Stimulated activated CD4-positive, alpha-beta T cell treated with anti-CD3 and anti-CD28 coated beads, Interleukin-2, amount 100 ng/mL, for 4 hours (primary cell): ENCODE measurements at places on chromosomes 1 and 21.
A peak's percentile ranks its signal among the peaks of the same experiment; 100 is the strongest.

- DNase-seq, result no peak
Observed at GRCh38 chr1:156969496-156969895, 49.1 kb downstream of the LRRC71 start.

GRCh38 chr1:244918421-244919319, 54.3 kb upstream of the HNRNPU start:
- DNase-seq, result peak; percentile 80

GRCh38 chr21:28639737-28640136, 352.9 kb downstream of the LTN1 start:
- no peak for DNase-seq

DNA sequence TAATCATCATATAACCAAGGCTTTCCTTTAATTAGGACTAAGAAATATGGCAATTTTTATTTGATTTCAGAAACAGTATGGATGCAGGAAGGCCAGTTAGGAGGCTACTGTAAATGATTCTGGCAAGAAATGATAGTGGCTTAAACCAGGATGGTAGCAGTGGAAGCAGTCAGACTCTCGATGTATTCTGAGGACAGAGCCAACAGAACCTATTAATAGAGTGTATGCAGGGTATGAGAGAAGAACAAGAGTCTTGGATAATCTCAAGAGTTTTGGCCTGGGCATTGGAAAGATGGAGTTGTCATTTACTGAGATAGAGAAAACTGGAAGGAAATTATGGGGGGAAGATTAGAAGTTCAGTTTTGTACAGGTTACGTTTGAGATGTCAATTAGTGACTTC, 73.3 kb upstream of the GNG4 start:
- DNase-seq, result no peak

DNA sequence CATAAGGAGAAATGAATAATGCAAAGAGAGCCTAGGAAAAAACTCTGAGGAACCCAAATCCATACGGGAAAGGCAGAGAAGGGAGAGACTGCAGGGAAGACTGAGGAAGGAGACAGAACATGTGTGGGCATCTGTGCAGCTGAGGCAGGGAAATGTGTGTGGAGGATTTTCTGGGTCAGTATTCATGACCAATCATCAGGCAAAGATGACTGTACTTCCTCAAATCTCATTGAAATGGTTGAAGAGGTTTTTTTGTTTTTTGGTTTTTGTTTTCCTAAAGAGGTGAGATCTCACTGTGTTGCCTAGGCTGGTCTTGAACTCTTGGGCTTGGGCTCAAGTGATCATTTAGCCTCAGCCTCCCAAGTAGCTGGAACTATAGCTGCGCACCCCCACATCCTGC, 15.7 kb downstream of the DIP2A start:
- no peak for DNase-seq

DNA sequence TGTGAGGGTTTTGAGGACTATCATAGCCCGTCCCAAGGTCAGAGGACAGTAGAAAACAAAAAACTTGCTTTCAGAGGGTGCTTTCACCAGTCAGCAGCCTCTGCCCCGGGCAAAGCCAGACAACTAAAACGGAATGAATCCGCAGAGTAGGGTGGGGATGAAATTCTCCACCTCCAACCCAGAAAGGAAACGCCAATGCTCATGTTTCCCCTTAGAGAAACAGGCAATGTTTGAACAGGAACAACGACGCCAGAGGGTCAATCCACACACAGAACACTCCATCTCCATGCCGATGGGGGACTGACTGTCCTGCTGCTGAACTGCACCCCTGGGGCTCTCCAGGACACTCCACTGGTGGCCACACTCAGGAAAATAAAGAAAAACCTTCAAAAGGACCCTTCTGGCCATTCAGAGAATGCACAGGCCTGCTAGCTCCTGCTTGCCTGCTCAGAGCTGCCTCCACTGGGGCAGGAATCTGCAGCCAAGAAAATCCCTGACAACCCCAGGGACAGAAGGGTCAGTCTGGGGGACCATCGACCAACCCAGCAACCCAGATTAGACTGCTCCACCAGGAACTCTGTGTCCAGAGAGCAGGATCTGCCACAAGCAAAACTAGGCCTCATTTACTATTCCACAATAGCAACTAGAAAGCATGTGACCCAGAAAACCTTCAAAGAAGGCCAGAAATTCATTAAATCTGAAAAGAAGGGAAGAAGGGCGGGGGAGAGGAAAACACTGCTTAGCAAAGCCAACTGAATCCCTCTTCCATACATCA, 116.0 kb downstream of the TOMM20 start:
- DNase-seq, result no peak

GRCh38 chr21:43300496-43301408, 126.2 kb downstream of the SIK1 start:
- DNase-seq, result no peak

DNA sequence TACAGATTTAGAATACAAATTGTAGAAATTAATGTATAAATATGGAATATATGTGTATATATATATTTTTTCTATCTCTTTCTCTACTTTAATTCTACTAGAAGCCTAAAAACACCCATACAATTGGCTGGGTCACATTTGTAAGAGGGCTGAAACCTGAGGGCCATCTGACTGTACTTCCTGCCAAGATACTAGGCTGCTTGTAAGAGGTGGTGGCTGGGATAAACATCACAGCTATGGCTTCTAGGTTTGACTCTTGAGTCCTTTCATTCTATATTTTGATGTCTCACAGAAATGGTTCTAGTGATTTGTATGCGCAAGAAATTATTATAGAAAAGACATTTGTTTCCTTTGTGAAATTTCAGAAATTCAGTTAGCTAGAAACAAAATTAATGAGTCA, 1155.2 kb upstream of the B3GALT2 start:
- DNase-seq, result no peak

GRCh38 chr1:229192031-229192430, 78.9 kb upstream of the RAB4A start:
- no peak for DNase-seq

- no peak for DNase-seq
Observed at GRCh38 chr1:89041119-89041641, 18.5 kb upstream of the GBP3 start.

DNA sequence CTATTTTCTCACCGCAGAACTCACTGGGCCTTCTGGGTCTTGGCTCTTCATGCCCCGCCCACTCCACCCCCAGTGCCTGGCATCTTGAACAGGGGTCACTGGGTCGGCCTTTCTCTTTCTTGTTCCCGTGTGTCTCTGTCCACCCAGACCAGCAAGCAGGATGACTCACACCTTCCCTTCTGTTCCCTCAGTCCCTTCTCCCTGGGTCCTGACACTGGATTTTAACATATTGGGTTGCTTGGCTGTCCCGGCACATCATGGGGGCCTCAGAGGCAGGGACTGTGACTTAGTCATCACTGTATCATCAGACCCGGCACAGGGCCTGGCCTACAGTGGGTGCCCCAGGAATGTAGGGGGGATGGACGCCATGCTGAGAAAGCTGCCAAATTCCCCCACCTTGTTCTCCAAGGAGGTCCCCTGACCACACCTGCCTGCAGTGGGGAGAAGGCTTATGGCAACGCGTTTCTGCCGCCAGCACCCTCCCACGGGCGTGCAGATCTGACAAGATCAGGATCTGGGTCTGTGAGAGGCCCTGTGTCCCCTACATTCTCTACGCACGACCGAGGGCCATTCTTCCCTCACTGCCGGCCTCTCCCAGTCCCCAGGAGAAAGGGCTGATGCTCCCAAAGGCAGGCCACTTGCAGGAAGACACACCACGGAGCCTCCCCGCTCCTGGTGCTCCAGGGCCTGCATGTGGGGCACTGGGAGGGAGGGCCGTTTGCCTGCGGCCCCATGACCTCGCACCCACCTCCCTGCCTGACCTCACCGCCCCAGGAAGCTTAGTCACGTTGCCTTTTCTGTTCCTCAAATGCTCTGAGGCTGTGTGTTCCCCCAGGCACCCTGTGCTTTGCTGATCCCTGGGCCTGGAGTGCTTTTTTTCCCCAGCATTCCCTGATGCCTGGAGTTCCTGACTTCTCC, 157.2 kb upstream of the TMEM51 start:
- DNase-seq, result no peak

DNA sequence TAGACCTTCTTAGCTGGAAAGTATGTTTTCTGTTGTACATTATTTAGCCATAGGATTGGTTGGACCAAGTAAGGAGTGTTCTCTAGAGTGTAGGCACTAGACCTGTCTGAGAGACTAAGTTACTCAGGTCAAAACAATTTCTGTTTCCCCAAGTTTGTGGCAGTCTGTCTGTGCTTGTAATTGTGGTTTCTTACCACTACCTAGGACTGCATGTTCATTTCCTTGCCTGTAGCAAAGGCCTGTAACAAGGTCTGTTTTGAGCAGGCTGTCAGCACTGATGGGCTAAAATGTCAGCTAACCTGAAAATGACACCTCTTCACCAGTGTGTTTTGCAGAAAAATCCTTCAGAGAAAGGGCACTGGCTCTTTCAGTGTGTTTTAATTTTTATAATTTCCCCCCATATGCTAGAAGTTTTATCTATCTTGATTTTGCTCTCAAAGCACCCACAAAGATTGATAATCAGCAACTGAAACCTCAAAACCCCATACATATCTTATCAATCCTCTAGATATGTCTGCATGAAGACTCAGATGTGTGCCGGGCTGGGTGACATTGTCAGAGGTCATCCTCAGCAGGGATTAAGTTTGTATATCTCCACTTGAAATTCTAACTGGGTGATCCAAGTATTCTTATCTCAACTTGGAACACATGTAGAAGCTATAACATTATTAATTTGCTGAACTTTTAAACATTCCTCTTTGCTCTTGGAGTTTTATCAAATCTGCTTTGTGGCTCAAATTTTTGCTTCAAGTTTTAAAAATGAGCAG, 50.7 kb upstream of the ST6GALNAC3 start:
- DNase-seq, result no peak

- DNase-seq, result no peak
Observed at GRCh38 chr1:159889202-159889601, 10.8 kb downstream of the CFAP45 start.
